ENCODE measurements at places on chromosomes 12 and 14. TPM values are rescaled to one million over a fixed set of nuclear protein-coding genes. Genes with fewer than 3 reads are reported as not detected.

Gene LRP1-AS
- total RNA-seq: not detected

- DNase-seq: no peak
Measured at GRCh38 chr12:44287545-44287944, 451.7 kb downstream of the TMEM117 start.

- DNase-seq: no peak
Measured at GRCh38 chr12:2560356-2560755, 234.4 kb upstream of the FKBP4 start.

GRCh38 chr12:68240975-68241374, 12.4 kb downstream of the IL22 start:
- peak; percentile 24 for DNase-seq

- DNase-seq: no peak
Measured at GRCh38 chr12:22494319-22494718, 50.0 kb downstream of the C2CD5 start.

DNA sequence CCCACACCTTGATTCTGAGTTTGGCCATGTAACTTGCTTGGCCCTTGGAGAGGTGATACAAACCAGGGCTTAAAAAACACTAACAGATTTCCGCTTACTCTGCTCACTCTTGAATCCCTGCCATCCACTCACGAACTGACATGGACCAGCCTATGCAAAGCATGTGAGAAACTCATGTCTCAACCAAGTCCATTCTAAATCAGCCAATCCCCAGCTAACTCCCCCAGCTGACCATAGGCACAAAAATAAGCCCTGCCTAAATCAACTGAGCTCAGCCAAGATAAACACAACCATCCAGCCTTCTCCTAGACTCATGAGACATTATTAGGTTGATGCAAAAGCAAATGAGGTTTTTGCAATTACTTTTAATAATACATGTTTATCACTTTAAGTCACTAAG, 353.9 kb upstream of the TBX3 start:
- peak; percentile 56 for DNase-seq

DNA sequence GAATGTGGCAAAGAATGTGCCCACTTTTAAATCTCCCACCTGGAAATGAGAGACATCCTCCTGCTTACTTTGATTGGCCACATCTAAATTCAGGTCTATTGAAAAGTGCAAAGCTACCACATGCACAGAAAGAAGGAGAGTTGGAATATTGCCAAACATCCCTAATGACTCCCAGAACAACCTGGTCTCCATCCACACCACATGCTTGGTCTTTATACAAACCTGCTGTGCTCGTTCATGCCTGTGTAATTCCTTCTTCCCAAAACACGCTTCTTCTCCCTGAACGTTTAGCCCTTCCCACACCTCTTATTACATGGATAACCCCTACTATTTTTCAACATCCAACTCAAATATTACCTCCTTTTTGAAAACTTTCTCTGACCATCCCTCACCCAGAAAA, 66.2 kb upstream of the BCL2L14 start:
- DNase-seq: no peak
